Activated naive CD8-positive, alpha-beta T cell treated with anti-CD3 and anti-CD28 coated beads, Interleukin-2, amount 50 U/mL, for 16 hours (primary cell): ENCODE measurements at places on chromosomes 16 and 17.

DNA sequence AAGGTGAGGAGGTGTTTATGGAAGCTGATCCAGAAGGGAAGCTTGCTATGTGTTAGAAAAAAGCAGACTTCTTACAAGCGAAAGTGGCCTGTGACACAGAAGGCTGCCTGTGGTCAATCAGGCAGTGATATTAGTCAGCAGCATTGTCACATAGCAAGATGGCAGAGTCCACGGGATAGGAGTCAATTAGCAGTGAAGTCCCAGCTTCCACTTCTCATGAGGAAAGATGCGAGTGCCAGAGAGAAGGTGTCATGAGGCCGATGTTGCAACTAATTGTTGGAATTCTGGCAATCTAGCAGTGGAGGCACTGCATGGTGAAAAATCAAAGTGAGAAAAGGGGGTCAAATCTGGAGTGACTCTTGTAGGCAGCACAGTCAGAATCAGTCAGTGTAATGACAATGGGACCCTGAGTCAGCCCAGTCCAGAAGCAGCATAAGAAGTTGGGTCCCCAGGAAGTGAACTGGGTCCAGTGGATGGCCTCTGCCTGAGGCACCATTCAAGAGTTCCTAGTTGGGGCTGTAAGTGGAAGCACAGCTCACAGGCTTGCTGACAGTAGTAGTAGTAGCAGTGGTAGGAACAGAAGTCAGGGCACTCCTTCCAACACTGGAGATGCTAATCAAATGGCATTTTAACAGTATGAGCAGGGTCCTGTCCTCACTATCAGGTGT lies 85.1 kb downstream of the TNFRSF13B start:
- no peak for DNase-seq

DNA sequence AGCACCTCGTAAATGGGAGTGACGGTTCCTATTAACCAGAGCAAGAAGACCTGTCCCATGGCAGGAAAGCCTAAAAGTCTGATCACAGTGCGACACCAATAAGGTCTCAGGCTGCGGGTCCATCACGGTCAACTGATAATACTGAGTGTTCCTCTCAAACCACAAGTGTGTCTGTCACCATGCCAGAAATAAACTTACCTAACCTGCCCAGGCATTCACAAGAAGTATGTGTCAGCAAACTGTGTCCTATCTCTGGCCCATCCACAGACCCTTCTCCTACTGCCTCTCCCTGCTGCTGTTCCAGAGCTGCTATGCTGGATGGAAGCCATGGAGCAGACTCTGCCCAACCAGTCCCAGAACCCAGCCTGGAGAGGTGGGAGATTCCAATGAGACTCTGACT lies 73.5 kb downstream of the ZNF423 start:
- no peak for DNase-seq

- DNase-seq = no peak
Observed at GRCh38 chr17:64152428-64153125, 22.6 kb upstream of the ERN1 start.

- DNase-seq = no peak
Observed at GRCh38 chr16:76900285-76901263, 290.4 kb upstream of the MON1B start.

- no peak for DNase-seq
Observed at GRCh38 chr17:9205520-9206409, 184.5 kb downstream of the NTN1 start.

- no peak for DNase-seq
Observed at GRCh38 chr17:44188576-44189403, 2.0 kb downstream of the TMUB2 start.

DNA sequence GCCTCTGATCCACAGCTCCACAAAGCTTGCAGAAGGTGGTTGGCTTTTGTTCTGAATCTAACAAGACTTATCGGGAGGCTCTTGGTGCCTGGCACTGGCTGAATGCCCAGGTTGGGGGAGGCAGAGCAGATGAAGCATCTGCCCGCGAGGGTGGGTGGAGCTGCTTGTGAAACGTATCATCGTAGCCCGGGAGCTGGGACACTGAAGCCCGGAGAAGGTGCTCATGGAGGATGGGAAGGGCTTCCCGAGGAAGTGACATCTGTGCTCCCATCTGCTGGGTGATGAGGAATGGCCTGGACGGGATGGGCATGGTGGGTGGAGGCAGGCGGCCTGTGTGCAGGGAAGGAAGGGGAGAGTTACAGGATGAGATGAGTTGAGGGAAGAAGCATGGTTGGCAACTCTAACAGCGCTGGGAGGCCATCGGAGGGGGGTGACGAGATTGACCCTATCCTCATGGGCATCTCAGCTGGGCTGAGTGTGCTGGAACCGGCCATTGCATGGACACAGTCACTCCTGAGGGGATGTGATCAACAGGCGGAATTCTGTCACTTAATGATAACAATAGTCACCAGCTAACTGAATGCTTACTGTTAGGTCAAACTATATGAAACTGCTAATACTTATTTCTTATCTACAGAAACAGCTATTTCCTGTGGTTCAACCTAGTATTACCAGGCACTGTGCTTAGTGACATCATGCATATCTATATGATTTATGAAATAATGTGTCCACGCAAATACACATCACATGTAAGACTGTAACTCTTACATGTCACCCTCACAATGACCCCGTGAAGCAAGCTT lies 102.7 kb downstream of the ABCC6 start:
- DNase-seq = no peak

DNA sequence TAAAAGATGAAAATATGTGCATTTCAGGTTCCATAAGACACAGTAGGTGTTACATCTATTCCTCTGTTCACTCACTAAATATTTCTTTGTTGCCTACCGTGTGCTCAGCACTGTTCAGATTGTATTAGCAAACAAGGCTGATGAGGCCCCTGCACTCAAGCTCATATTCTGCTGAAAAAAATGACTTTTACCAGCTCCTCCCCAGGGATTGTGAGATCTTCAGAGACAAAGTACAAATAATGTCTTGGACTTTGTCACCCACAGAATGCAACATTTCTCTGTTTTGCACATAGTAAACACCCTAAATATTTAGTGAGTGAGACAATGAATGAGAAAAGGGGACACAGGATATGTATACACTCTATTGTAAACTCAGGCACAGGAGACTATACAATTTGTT lies 21.9 kb upstream of the MYOCD start:
- DNase-seq = no peak

DNA sequence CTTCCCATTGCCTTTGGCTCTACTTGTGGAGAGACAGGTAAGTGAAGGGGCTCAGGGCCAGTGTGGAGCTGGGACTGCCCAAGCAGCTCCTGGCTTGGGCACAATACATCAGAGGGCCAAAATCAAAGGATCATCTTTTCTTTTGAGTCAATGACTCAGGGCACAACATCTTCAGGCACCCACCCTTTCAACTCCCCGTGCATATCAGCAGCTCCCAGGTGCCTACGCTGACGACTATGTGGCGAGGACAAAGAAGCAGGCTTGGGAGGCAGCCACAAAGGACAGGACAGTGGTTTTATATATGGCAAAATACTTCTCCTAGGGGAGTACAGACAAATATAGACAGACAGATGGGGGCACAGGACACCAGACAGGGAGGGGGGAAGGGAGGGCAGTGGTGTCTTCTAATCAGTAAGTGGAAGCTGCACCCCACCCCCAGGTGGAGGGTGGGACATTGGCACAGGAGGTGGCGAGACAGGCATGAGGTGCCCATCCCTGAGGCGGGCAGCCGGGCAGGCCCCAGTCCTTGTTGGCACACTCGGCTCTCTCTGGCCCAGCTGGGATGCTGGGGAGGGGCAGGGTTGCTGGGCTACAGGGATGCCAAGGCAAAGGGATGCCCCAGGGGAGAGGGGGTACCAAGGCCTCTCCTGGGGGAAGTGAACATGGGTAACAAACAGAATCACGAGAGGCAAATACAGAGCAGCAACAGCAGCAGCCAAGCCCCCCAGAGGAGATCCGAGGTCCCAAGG lies 7.7 kb upstream of the ARL5C start:
- DNase-seq = no peak

DNA sequence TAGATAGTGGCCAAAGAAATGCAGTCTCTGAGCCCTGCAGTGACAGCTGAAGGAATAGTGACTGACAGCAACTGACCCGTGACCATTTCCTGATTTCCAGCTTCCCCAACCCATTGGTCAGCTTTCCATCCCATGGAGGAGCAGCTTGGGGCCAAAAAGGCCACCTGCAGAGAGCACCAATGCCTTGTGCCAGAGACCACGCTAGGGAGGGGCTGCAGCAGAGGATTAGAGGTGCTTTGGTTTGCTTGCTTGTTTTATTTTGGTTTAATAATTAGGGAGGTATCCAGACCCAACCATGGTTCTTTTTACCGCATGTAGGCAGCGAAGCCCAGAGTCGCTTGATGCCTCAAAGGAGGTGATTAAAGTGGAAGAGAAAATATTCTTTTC lies 61.3 kb upstream of the SIAH1 start:
- DNase-seq = no peak

DNA sequence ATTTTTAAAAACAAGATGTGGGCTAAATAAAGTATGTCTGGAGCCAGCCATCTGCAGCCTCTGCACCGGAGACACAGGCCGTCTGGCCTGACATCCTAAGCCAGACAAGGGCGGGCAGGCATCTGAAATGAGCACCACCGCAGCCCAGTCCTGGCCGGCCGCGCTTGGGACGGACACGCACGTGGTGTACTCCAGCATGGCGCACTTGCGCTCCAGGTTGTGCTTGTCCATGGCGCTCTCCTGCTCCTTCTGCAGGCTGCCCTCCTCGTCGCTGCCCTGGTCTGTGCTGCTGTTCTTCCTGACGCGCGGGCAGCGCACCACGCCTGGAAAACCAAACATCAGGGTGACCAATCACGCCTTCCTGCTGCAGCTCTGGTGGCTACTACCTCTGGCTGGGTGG lies 60.3 kb downstream of the GTF3C1 start:
- DNase-seq = no peak

DNA sequence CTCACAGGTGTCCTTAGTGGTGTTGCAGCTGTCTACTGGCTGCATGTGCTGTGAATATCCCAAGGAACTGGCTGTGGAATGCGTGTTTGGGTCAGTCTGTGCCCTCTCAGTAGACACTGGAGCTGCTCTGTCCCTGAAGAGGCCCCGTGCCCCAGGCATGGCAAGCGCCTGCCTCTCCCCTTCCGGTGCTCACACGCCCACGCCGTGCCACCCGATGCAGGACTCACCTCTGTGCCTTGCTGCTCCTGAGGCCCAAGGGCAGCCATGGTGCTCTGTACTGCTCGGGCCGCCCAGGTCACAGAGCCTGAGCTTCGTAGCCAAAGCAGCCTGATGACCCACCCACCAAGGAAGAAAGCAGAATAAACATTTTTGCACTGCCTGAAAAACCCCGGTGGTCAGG lies 10.0 kb downstream of the RGS11 start:
- DNase-seq = no peak

DNA sequence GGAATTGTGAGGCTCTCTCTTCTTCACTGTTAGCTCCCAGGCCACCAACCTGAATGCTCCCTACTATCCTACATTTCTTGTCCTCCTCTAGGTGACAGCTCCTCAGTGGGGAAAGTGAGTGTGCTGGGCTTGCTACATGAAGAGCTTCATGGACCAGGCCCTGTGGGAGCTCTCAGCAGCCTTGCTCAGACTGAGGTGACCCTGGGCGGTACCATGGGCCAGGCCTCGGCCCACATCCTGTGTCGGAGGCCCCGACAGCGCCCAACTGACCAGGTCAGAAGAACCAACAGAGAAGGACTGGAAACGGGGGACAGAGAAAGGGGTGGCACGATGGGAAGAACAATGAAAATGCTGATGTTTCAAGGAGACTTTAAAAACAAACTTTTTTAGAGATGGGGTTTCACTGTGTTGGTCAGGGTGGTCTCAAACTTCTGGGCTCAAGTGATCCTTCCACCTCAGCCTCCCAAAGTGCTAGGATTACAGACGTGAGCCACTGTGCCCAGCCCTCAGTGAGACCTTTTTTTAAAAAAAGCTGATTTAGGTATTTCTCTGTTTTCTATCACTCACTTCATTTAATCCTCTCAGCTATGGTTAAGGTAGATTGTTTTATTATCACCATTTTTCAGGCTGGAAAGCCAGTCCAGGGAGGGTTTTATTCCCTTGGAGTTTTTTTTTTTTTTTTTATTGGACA lies 4.9 kb downstream of the ELP5 start:
- DNase-seq = no peak

DNA sequence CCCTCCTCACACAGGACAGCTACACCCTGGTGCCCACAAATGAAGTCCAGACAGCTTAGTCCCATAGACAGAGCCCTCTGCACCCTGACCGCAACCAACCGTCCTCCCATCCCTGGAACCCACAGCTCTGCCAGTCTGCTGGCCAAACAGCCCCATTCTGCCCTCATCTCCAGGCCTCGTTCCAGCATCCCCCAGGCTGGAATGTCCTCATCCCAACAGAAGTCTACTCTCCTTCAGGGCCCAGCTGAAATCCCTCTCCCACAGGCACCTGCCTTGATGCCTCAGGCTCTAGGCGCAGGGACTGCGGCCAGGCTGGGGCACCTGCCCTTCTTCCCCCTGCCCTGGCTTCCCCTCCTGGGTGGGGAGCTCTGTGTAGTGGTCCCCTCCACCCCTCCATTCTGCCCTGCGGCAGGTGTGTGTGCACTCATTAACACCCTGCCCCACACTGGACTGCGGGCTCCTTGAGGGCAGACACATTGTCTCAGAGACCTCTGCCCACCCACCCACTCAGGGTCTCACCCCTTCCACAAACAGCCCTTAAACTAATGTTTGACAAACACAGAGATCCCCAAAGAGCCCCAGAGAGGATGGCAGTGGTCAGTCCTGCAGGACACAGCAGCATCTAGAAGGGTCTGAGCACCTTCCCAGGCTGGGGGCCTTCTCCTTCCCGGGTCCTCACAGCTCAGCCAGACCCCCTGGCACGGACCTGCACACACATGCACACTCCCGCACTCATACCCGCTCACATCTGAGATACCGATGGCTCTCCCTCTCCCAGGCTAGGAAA lies 820 bp downstream of the GRIN2C start:
- no peak for DNase-seq

- DNase-seq = no peak
Observed at GRCh38 chr17:55704401-55704800, 18.3 kb downstream of the TMEM100 start.

- DNase-seq = no peak
Observed at GRCh38 chr16:56547120-56547948, 17.5 kb upstream of the MT4 start.

GRCh38 chr16:83789642-83790401 lies 18.0 kb upstream of the HSBP1 start:
- no peak for DNase-seq

GRCh38 chr16:27323781-27324561 lies 10.2 kb downstream of the IL4R start:
- no peak for DNase-seq

DNA sequence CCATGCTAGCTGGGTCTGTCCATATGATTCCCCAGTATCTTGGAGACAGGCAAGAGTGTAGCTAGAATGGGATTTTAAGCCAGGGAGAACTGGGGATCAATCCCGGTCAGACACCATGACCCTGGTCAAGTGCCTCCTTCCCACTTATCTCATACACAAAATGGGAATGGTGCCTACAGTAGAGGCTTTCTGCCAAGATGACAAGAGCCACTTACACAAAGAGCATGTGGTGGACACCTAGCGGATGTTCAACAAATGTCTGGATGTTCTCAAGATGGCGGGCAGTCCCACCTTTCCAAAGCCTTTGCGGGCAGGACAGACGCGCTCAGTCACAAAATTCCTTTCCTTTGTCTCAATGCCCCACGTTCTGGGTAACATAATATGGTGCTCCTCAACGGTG lies 57.3 kb downstream of the MAF start:
- DNase-seq = no peak
